ENCODE measurements at places on chromosomes 3 and 15. TPM values are rescaled to one million over a fixed set of nuclear protein-coding genes. Genes with fewer than 3 reads are reported as not detected.

DNA sequence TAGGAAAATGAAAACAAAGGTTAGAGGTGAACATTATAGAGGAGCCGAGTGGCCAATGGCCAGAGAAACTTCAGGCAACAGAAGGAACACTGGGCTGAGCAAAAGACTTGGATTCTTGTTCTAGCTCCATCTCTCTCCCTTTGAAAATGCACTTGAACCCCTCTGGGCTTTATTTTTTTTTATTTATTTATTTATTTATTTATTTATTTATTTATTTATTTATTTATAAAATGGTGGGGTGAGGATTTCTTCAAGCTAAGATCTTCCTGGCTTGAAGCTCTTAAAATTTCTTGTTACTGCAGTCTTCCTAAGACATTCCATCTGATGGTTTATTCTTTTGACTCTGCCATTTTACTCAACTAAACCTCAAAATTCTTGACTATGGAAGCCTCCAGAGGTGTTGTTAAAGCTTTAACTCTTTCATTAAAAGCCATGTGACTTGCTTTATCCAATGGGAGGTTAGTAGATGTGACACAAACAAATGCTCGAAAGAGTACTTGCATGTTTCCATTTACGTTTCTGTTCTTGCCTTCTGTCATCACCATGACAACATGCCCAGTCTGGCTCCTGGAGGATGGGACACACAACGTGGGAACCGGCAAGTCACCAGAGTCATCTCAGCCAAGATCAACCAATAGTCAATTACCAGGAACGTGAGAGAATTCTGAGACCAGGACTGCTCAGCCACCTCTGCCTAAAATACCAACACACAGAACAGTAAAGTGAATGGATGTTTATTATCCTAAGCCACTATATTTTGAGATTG is 325.2 kb upstream of the CTNNB1 start:
- DNase-seq, result no peak

GRCh38 chr15:62895905-62896316 is 146.6 kb upstream of the TPM1 start:
- no peak for DNase-seq

GRCh38 chr15:89362203-89363101 is 27.8 kb upstream of the POLG start:
- no peak for DNase-seq

DNA sequence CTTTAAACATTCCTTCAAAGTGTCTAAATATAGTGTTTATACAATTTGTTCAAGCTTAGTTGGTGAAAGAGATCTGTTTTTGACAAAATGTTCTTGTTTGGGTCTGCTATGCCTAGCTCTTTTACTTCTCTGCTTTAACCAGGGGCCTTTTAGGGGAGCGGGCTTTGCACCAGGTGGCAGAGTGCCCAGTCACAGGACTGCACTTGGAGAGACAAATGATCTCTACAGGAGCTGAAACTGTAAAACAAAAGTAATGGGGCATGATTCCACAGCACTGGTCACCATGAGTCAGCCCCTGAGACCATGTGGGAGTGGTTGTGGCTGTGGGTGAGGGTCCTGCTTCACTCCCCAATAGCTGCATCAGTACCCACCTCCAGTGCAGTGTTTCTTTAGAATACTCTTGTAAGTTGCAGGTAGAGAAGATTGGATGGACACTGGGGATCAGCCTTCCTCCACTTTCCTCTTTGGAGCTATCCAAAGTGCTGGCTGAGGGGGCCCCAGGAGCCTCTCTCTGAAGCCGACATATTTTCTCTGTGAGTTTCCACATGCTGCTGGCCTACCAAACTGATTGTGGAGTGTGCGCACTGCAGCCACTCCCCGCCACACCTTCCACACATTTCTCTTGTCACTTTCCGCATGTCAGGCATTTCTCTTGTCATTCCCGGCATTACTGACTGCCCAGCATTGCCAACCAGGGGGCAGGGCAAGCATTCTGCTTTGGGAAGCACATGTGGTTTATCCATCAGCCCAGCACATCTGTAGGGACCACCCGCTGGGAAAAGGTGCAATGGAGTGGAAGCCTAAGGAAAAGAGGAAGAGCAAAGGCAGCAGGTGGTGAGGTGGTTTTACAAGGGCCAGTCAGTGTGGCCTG is 110.0 kb downstream of the EPHB1 start:
- DNase-seq, result no peak

GRCh38 chr3:47856669-47857068 is 53.7 kb downstream of the DHX30 start:
- DNase-seq, result no peak

- no peak for DNase-seq
These were observed 41.9 kb upstream of the CD200R1L start for GRCh38 chr3:112888381-112889085.

DNA sequence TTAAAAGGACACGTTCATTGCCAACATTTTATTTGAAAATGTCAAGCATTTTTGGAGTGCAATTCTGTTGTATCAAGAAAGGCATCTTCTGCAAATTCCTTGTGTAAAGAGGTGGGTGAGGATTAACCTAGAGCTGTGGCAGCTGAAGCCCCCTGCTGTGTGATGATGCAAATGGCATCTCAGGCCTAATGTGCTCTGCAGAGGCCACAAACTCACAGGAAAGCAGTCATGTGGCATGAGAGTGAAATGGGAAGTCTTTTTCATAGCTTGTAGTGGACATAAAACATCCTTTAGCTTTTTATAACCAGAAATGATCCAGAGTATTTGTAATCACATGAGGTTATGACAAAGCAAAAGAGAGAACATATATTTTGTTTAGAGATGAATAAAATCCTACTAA is 6.4 kb downstream of the CADM2 start:
- no peak for DNase-seq

- DNase-seq, result no peak
These were observed 124.4 kb downstream of the ANO10 start for GRCh38 chr3:43497422-43497821.

DNA sequence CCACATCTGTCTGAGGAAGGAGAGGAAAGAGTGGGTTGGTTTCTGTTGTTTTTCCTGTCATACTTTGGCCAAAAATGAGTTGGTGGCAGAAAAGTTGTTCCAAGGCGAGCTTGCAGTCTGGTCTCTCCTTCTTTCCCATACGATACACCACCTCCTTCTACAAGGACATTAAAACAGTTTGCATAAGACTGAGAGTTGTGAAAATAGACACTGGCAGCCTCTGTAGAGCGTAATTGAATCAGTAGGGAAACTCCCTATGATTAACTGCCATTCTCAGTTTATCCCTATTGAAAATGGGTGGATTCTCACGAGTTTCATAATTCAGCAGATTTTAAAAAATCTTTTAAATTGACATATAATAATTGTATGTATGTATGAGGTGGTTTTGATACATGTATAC is 3.7 kb upstream of the LSG1 start:
- no peak for DNase-seq

DNA sequence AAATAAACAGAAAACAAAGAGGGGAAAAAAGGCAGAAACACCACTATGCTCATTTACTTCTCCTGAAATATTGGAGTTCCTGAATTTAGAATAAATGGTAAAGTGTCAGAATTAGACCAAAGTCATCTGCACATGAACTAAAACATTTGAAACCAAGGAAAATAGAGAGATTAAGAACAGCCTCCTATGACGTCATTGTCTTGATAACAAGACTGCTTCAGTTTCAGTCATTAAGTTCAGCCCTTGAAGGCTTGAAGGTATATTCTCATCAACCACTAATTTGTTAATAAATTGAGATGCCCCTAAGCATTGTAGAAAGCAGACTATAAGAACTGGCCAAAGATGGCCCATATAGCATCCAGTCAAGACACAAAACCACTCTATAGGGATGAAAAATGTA is 2.5 kb downstream of the SUMF1 start:
- no peak for DNase-seq

DNA sequence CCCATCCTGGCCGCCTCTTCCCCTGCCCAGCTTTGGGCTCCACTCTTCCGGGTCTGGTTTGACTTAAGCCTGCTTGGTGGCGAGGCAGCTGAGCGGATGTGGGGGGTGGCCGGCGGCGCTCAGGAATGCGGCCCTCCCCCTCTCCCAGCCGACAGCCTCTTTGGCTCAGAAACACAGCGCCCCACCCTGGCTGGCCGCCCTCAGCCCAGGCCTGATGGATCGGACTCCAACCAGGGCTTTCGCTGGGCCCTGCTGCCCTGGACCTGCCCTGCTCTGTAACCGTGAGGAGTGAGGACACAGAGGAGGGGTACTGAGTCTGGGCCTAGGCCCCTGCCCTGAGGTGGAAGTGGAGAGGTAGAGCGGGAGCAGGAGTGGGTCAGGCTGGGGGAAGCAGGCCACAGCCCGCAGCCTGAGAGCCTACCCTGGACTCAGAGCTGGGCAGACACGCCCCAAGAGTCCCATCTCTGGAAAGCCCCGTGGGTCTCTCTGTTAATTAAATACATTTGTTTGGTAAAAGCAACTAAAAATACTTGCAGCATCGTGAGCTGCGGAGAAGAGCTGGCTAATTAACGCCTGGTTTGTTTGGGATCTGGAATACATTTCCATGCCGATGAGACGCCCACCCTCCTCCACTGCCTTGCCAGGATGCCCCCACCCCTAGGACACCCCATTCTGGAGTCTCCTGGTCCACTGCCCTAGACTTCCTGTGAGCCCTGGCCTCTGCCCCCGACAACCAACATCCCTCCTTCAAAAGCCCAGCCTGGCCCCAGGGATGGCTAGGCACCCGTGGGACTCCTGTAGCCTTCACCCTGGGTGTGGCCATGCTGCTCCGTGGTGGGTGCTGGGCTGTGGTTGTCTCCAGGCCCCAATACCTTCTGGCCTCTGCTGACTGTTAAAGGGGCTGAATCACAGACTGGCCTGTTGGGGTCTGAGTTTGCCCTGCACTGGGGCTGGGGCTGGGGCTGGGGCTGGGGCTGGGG is 19.6 kb downstream of the PLXNA1 start:
- peak; percentile 91 for DNase-seq

DNA sequence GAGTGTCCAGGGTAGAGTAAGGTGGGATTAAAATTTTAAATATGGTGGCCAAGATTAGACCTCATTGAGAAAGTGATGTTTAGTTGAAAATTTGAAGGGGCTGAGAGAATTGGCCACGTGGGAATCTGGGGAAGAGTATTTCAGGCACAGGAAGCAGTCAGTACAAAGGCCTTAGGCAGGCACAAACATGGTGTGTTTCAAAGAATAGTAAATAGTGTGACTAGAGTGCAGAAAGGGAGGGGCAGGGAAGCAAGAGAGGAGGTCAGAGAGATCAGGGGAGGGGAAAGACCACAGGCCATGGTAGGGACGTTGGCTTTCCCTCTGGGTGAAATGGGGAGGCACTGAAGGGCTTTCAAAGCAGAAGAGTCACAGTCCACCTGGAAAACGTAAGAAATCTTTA is 36.6 kb upstream of the POMGNT2 start:
- no peak for DNase-seq

GRCh38 chr3:84175449-84175848 is 783.3 kb upstream of the CADM2 start:
- DNase-seq, result no peak

DNA sequence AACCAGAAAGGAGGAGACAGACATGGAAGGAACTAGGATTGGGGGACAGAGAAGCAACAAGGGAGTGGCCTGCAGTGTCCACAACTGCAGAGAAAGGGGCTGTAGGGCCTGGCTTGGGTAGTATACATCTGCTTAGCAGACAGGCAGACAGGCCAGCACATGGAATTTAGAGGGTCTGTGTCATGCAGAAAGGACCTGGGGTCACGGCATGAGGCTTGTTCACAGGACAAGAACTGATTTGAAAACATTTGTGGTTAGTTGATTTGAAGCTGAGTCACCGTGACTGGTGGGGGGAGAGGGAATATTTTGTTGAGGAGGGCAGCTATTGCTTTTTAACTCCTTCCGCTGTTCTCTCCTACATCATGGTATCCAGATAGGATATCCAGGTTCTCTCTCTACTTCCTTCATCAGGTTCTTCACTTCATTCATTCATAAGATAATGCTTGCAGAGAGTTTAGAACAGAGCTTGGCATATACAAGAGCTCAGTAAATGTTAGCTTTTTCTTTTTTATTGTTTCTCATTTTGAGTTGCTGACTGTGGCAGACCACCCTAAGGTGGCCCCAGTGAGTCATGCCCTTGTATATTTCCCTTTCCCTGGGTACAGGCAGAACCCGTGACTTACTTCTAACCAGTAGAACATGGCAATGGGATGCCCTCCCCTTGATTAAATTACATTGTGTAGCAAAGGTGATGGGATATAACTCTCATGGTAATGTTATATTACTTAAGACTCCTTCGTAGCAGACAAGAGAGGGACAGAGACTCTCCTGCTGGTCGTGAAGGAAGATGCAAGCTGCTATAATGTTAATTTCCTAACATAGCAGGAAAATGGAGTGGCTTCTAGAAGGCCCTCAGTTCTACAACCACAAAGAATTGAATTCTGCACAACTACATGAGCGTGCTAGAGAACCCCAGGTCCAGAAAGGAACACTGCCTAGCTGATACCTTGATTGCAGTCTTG is 95.0 kb upstream of the NMNAT3 start:
- DNase-seq, result no peak

DNA sequence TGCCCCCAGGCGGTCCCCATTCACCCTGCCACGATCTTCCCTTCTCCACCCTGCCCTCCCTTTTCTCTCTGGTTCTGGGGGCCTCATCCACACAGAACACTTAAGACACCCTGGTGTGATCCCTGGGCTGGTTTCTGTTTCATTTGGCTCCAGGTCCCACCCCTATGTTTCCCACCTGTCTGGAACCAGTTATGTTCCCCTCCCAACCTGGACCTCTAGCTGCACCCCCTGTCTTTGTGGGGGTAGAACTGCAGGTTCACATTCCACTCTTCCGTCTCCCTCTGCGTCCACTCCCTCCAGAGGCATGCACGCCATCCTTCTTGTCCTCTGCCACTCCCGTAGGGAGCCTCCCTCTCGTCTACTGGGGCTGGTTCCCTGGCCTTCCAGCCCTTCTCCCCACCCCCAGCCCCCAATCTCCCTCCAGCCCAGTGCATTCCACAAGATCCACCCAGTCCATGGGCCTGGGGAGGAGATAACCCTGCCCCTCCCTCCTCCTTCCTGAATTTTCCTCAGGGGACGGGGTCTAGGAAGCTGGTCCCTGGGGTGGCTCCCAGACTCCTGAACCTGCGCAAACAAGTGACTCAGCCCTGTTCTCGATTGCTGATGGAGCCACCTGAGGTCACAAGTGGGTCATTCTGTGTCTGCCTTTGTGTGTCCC is 73.8 kb downstream of the ABTB1 start:
- no peak for DNase-seq

Gene GHSR
- 1.2 TPM for total RNA-seq

Gene RTP3
- 0.50 TPM for total RNA-seq

Gene FNDC3B
- 57.7 TPM for total RNA-seq

Gene C3orf70
- total RNA-seq, result 21.0 TPM

Gene HYAL1
- total RNA-seq, result 2.7 TPM

Gene TRIM42
- 21.4 TPM for total RNA-seq

Gene TRIM71
- 21.0 TPM for total RNA-seq

Gene GAP43
- 0.62 TPM for total RNA-seq

Gene DAZL
- 71.5 TPM for total RNA-seq
